IMR-90 (cell line): ENCODE measurements at places on chromosomes 11 and 22.
A peak's percentile ranks its signal among the peaks of the same experiment; 100 is the strongest.

DNA sequence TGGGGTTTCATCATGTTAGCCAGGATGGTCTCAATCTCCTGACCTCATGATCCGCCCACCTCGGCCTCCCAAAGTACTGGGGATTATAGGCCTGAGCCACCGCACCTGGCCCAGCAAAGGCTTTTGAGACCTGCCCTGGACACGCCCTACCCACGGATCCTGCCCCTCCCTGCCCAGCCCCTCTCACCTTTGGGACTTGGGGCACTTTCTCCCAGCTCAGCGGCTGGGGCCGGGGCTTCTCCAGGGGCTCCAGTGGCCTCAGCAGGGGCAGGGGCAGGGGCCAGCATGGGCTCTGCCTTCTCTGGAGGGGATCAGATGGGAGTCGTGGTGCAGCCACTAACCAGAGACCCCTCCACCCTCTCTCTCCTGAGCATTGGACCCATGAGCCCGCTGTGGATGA is 2.2 kb downstream of the MYBPC3 start:
- DNase-seq = no peak

DNA sequence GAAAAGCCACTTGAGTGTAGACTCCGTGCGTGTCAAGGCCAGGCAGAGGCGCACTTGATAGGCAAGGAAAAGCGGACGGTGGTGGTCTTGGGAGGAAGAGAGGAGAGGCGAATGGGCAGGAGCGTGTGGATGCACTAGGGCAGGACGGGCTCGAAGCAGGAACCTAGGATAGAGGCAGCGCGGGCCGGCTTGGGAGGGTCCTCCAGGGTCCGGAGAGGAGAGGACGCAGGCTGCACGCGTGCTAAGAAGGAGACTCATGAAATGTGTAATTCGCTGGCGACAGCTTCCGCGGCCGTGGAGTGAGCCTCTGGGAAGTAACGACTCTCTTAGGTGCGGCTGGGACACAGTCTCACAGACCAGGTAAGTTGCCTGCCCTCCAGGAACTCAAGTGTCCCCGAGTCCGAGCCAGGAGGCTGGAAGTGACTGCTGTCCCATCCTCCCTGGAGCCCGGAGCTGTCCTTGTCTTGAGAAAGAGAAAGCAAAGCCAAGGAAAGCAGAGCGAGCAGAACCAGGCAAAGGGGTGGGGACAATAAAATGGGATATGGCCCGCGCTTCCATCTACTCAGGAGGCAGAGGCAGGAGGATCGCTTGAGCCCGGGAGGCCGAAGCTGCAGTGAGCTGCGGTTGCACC is 874 bp upstream of the IL17RA start:
- no peak for DNase-seq

GRCh38 chr22:46007003-46007847 is 30.3 kb upstream of the WNT7B start:
- peak; percentile 72 for DNase-seq

DNA sequence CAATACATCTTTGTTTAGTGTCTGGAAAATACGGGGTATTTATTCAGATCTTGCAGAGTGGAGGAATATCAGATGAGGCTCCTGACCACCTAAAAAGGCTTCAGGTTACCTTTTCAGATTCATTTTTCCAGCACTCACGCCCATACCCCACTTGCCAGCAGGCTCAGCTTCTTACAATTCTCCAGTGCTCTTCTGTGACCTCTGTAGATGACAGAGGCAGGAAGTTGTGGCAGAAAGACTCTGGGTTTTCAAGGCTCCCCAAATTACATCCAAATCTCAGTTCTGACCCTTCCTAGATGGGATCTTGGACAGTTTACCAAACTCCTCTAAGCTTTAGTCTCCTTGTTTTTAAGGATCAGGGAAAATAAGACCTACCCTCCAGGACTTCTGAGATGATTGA is 61.1 kb downstream of the SYTL2 start:
- no peak for DNase-seq

DNA sequence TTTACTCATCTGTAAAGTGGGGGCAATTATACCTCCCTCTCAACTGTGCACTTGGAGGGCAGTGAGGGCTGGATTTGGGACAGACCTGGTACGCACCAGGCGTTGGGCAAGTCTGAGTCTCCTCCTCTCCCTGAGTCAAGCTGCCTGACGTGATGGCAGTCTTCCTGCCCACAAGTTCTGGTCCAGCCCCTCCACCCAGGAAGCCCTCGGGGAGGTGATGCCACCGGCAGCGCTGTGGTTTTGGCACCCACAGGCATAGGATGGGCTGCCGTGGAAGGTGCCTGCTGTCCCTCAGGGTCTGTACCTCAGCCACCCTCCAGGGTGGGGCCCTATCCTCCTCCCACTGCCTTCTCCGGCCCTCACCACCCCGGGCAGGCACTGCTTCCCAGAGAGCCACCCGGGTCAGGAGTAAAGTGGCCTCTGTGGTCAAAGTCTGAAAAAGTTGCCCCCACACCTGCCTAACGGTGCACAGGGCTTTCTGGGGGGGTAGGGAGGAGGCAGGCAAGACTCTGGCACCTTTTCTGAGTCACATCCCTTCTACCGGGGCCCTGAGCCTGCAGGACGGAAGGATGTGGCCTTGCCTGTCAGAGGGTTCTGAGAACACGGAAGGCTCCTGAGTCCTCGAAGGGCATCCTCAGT is 6.5 kb upstream of the APOBEC3H start:
- no peak for DNase-seq

DNA sequence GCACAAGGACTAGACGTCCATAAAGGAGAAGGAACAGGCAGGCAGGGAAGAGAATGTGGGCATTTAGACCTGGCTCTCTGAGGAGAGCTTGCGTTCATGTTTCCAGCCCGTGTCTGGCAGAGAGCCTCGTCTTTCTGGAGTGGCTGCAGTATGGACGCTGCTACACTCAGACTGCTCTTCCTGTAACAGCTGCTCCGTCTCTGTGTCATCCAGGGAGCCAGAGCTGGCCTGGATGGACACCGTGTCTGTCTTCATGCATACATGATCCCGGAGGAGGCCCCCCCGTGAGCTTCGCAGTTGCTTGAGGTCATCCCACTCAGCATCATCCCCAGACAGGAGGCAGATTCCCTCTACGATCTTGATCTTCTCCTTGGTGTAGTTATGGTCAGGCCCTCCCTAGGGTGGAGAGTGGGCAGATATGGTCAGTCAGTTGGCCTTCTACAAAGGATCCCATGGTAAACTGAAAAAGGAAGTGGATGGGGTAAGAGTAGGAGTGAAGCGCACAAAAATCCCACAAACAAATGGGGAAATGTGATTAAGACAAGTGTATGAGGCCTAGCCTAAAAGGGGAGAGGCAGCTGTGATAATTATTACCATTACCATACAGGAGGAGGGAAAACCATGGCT is 13.0 kb upstream of the CKAP5 start:
- DNase-seq = no peak

DNA sequence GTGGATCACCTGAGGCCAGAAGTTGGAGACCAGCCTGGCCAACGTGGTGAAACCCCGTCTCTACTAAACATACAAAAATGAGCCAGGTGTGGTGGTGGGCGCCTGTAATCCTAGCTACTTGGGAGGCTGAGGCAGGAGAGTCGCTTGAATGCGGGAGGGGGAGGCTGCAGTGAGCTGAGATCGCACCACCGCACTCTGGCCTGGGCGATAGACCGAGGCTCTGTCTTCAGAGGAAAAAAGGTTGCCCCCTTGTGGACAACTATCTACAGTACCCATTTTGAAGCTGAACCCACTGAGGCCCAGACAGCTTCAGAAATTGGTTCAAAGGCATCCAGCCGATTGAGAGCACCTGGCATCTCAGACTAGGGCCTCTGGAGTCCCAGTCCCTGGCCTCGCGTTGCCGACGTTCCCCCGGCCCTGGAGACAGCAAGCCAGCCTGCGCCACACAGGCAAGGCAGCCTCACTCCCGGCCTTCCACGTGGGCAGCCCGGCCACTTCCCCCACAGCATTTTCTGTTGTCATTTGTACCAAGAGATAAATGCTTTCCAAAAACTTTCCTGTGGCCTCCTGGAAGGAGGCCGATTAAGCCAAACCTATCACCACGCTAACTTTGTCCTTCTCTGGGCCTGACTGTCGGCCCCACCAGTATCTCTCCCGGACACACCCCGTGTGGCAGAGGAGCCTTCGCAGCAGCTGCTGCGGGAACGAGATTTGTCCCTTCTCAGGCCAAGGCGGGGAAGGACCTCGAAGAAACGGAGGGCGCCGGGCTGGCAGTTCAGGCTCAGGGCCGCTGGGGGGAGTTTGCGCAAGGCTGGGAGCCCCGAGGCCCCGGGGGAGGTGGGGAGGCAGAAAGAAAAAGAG is 82.8 kb downstream of the FLI1 start:
- peak; percentile 33 for DNase-seq

DNA sequence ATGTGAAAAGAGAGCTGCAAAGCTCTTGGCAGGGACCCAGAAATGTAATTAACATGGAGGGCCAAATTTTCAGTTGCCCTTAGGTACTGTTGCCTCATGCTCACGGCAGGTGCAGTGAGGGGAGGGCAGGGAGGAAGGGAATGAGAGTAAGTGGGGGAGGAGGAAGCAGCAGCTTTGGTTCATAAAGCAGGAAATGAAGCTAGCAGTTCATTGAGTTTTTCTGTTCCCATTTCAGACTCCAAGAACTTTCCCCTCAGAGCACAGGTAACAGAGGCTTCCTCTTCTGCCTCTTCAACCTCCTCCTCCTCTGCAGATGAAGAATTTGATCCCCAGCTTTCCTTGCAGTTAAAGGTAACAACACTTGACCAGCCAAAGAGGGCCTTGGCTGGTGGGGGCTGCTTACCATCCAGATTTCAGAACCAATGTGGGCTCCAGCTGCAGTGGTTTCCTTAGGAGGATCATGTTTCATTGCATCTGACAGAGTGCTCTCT is 57.9 kb upstream of the PARVA start:
- DNase-seq = peak; percentile 22

- no peak for DNase-seq
These were observed 53.1 kb downstream of the THAP12 start for GRCh38 chr11:76327756-76328388.

DNA sequence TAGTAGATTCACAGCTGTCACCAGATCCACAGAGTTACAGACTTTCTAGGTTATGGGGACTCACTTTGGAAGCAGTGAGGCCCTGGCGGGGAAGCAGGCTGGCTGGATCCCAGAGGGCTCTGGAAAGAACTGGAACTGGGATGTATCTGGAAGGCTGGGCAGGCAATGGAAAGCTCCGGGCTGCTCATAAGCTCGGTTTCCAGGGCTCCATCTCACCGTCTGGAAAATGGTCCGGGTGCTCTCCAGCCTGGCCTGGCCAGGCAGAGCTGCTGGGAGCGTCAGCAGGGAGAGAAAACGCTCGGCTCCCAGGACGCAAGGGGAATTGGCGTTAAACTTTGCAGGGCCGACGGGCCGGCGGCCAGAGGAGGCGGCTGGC is 335 bp upstream of the SEZ6L start:
- DNase-seq = no peak

GRCh38 chr11:13775471-13775870 is 107.0 kb downstream of the FAR1 start:
- no peak for DNase-seq

GRCh38 chr11:24093375-24093774 is 403.5 kb upstream of the LUZP2 start:
- DNase-seq = no peak

DNA sequence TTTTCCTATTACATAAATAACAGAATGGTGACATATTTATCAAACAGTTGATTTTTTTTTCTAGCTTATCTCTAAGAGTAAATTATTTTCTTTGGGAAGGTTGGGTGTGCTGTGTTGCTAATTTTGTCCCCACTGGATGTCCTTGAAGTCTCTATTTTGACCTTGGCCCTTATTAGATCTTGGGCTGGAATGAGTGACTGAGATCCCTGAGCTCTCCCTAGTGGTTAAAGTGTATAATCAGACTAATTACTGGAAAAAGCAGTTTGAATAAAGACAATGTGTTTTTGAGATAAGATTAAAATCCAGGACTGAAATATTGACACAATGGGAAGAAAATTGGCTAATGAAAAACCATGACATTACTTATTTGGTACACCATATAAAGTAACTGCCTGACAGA is 56.1 kb downstream of the AASDHPPT start:
- no peak for DNase-seq

DNA sequence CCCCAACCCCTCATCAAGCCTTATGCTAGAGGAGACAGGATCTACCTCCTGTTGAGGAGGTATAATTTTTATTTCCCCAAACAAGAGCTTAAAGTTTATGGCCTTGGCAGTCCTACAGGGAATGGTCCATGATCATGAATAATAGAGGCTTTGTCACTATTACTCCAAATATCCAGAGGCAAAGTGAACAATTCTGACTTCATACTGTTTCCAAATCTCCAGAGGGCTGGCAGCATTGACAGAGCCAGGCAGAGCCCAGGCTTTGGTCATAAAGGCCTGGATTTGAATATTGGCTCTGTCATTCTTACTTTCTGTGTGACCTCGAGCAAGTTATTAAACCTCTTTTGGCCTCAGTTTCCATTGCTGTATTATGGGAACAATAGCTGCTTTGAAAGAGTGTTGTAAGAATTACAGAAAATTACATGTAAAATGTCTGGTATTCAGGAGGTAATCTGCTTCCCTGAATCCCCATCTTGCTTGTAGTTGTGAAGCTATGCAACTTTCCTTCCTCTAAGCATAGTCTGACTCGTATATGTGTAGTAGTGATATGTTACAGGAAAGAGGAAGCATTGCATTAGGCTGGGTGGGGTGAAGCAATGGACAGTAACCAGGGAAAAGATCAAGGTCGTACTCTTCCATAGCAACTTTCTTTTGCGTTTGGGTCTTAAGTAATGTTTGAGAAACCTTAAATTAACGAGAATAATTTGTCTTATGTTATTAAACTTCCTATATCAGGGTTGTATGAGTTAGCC is 88.8 kb downstream of the CD44 start:
- peak; percentile 55 for DNase-seq

GRCh38 chr11:26753723-26754504 is 32.1 kb upstream of the SLC5A12 start:
- peak; percentile 74 for DNase-seq

DNA sequence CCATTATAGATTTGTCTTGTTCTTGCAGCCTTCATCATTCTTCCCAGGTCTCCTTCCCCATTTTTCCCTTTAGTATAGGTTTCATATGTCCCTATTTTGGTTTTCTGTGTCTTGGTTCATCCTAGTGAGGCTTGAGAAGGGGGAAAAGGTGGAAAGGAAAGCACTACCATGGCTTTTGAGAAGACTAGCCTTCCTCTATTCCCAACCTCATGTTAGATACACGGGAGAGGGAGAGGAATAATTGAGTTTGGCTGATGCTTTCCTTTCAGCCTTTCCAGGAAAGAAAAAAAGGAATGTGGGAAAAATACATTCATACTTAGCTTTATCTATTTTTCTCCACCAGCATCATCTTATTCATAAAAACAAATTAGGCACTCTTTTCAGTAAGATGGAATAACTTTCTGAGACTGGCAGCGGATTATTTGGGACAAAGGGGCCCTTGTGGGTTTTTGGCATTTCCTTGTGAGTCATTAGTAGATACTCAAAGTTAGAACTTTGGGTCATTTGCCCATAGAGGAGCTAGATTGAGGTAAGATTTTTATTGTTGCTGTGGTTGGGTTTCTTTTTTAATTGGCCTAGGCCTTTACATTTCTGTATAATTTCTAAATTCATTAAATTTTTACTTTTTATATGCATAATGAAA is 23.8 kb downstream of the CAPRIN1 start:
- peak; percentile 77 for DNase-seq

GRCh38 chr11:66491315-66491935 is 11.2 kb downstream of the DPP3 start:
- no peak for DNase-seq

GRCh38 chr11:112734207-112734606 is 227.0 kb upstream of the NCAM1 start:
- peak; percentile 8 for DNase-seq

GRCh38 chr11:16013649-16014275 is 342.6 kb downstream of the SOX6 start:
- peak; percentile 43 for DNase-seq

GRCh38 chr11:76885390-76886097 is 24.8 kb downstream of the ACER3 start:
- DNase-seq = peak; percentile 49

GRCh38 chr11:9753021-9753420 is 89.1 kb downstream of the SWAP70 start:
- peak; percentile 83 for DNase-seq
